Cerebellar cortex (tissue), 1 donor: ENCODE measurements at places on chromosomes 4 and X.

- DNase-seq = no peak
These were observed 145.4 kb downstream of the PTTG2 start for GRCh38 chr4:38105475-38106220.

- DNase-seq = peak; percentile 72
These were observed 3.3 kb downstream of the TRIM2 start for GRCh38 chr4:153207567-153207966.

DNA sequence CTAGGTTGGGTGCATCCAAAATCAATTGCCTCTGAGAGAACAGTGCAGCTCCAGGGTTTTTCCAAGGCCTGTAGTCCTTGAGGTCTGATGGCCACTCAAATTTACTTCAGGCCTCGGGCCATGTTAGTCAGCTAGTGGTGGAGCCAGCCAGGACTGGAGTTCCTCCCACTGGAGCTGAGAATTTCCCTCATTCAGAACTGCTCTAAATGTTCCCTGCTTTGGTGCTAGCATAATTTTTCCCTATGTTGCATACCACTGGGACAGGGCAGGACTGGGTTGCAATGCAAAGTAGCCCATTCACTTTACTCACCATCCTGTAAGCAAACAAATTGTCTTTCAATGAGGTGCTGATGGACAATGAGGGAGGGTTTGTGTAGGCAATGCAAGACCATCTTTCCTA is 146.0 kb upstream of the ZXDB start:
- DNase-seq = no peak

- DNase-seq = peak; percentile 27
These were observed 1.7 kb downstream of the PLAC8 start for GRCh38 chr4:83112678-83113428.

DNA sequence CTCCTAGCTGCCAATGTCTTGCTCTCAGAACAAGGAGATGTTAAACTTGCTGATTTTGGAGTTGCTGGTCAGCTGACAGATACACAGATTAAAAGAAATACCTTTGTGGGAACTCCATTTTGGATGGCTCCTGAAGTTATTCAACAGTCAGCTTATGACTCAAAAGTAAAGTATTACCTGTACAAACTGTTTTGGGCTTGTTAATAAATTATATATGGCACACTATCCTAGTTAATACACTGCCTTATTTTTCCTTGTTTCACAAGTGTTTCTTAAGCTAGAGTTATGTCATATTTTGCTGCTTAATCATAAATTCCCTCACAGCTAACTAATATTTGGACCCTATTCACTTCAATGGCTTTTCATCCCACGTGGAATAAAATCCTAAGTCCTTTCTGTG is 45.3 kb downstream of the STK26 start:
- DNase-seq = no peak

- no peak for DNase-seq
These were observed 40.0 kb downstream of the VGLL1 start for GRCh38 chrX:136572030-136572429.

GRCh38 chr4:76120199-76120598 is 28.0 kb downstream of the NUP54 start:
- no peak for DNase-seq

GRCh38 chrX:54439960-54440871 is at the start of gene TSR2:
TSR2 (plus strand) TSS chrX:54440404; CDS start chrX:54440422, 18 bp downstream.
- peak; percentile 85 for DNase-seq

GRCh38 chr4:92172203-92172602 is 131.6 kb upstream of the GRID2 start:
- DNase-seq = peak; percentile 23

- DNase-seq = no peak
These were observed 615.0 kb downstream of the TMA16 start for GRCh38 chr4:164109503-164109902.

DNA sequence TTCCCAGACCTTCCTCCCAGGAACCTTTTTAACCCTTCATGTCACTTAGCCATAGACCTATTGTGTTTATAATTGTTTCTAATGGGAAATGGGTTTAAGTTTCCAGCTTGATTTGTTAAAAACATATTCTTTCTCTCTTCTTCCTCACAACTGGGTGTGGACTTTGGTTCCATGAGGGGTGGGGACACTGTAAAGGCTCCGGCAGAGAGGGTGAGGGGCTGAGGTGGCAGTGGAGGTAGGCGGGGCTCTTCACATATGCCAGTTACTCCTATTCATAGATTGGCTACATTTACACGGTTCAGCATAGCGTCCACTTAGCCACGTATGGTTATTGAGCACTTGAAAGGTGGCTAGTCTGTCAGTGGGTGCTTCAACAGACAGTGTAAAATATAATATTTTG is 7.8 kb downstream of the INTS6L start:
- no peak for DNase-seq

- no peak for DNase-seq
These were observed 8.0 kb upstream of the ODAPH start for GRCh38 chr4:75547647-75548387.

GRCh38 chr4:94271248-94271647 is 63.6 kb downstream of the SMARCAD1 start:
- DNase-seq = no peak

- DNase-seq = peak; percentile 46
These were observed 327.3 kb downstream of the MAPK10 start for GRCh38 chr4:86032476-86033022.

DNA sequence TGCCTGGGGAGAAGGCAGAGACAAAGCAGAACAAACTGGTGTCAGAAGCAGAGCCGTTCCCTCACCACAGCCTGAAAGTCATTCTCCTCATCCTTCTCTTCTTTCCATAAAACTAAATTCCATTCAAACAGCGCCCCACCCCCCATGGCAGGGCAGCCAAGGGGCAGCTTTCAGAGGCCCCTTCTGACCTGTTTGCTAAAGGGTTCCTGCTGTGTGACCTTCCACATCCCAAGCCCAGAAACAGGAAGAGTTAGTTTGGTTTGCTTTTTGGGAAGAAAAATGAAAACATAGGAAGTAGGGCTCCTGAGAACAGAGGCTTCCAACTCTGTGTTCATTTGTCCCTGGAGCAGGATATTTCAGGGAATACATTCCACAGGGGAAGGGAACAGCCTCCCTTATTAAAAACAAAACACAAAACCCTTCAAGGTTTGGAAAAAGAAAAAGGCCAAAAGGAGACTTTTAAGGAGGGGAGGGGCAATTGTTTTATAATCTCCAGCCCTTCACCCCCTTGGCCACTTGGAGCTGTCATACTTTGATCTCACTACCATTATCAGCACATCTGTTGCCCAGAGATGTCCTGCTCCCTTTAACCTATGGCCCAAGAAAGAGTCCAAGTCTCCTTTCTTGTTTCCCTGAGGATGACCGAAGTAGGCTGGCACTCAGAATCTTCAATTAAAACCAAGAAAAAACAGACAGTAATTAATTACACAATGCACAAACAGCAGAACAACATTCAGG is 25.3 kb downstream of the STARD8 start:
- no peak for DNase-seq

DNA sequence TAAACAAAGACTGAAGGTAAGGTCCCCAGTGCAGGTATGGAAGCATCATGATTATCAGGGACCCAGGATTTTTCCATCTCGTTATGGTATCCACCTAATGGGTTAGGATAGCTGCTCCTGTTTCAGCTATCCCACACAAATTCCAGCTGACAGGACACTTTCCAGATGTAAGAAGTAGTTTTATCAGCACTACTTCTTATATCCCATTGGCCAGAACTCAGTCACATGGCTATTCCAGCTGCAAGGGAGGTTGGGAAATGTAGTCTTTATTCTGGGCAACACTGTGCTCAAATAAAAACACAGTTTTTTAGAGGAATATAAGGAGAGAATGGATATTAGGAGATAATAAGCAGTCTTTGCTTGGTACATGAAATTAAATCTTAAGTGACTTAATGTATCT is 96.7 kb downstream of the SRPX start:
- no peak for DNase-seq

- DNase-seq = no peak
These were observed 28.2 kb upstream of the HUWE1 start for GRCh38 chrX:53714580-53715345.

GRCh38 chr4:140851032-140851636 is 94.9 kb upstream of the TBC1D9 start:
- DNase-seq = peak; percentile 86

DNA sequence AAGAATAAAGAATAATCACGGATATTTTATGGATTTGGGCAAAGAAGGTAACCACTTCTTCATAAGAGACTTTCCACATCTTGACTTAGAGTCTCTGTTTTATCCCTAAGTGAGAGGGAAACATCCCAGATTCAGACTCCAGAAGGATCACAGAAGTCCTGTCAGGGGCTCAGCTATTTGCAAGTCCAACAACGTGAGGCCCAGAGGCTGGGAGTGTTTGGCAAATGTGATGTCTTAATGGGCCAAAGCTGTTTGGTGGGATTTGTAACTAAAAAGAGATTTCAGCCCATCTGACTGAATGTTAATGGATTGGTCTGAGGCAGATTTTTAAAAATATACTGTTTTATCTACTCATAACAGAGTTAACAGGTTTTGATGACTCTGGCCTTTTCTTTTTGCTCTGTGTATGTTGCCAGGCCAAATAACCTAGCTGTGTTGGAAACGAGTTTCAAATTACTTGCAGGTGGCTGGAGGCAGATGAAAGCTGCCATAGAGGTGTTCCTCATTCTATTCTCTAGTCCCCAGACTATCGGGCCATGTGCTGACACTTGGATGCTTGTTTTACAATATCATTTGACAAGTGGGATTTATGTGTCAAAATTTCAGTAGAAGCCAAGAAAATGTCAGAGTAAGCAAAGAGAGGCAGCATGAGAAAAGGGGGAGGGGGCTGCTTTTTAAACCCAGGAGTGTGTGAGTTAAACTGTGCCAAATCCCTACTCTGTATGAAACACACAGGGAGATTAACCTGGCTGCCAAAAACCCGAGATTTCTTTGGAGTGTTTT is 330.9 kb downstream of the DCHS2 start:
- DNase-seq = no peak

DNA sequence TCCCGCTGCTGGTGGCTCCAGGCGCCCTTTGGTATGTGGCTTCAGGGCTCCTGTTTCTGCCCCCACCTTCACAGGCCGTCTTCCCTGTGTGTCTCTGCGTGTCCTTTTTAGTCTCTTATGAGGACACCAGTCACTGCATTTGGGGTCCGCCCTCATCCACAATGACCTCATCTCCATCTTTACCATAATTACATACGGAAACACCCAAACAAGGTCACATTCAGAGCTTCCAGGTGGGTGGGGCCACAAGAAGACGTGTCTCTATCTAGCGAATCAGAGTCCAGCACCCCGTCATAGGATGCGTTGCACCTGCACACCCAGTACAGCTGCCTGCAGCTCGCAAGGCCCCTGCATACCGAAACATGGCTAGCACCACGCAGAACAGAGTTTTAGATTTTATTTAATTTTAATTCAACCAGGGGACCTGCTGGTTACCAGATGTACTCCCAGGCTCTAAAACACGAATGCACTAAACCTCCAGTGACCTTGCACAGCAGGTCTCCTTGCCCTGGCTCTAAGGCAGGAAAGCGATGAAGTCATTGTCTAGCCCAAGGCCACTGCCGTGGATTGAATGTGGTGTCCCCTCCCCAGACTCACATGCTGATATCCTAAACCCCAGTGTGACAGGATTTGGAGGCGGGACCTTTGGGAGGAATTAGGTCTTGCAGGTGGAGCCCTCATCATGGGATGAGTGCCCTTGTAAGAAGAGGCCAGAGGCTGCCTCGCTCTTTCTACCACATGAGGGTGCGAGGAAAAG is 30.3 kb downstream of the ABLIM2 start:
- DNase-seq = no peak
